ENCODE measurements at places on chromosomes 2 and 18. TPM values are rescaled to one million over a fixed set of nuclear protein-coding genes. Genes with fewer than 3 reads are reported as not detected.
A peak's percentile ranks its signal among the peaks of the same experiment; 100 is the strongest.

- no peak for DNase-seq
Observed at GRCh38 chr2:37080266-37080665, 3.9 kb downstream of the HEATR5B start.

DNA sequence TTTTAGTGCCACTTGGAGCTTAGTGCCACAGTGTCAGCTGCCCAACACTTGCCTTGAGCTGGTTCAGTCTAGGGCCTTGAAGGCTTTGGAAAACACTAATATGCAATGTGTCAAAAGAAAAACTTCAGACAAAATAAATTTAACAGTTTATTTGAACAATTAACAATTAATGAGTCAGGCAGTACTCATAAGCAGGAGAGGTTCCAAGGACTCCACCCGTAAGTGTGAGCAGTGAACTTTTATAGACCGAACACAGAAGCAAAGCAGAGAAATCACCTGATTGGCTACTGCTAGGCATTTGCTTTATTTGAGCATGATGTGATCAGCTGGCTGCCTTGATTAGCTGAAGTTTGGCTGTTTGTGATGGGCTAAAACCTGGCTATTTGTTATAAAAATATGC, 49.5 kb upstream of the TBC1D8 start:
- peak; percentile 36 for DNase-seq

Gene CNGA3
- not detected for total RNA-seq

- DNase-seq = no peak
Observed at GRCh38 chr2:81835321-81836000, 1530.9 kb upstream of the LRRTM1 start.

DNA sequence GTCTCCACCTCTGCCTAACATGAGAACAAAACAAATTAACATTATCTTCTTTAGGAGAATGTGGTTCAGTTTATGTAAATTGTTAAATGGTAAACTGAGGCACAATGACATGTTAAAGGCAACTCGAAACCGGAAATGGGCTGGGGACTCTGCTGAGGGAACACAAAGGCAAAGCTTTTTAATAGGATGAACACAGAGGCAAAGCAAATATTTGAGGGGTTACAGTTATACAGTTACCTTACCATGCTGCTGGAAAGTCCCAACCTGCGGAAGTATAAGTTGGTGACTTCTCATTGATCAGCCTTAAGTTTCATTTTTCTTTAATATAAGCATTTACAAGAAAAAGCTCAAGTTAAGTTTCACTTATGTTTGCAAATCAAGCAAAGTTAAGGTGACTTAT, 195.0 kb downstream of the DLGAP1 start:
- no peak for DNase-seq

GRCh38 chr2:13141315-13141714, 424.6 kb downstream of the TRIB2 start:
- DNase-seq = no peak

Gene CFC1
- total RNA-seq = not detected

DNA sequence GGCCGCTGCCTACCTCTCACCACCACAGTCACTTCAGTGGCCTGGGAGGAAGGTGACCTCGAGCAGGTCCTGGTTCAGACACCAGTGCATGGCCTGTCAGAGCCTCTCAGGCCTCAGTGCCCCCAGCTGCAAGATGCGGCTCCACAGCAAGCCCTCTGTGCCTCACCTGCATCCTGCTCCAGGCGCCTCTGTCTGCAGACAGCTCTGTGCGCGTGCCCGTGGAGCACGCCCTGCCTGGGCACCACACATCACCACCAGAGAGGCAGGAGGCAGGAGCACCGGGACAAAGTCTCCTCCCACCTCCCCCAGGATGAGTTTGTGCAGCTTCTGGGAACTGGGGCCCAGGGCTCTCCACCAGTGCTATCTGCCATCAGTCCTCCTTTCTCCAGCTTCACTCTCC, 98.7 kb downstream of the TFCP2L1 start:
- no peak for DNase-seq

Gene NT5DC4
- not detected for total RNA-seq

- DNase-seq = peak; percentile 39
Observed at GRCh38 chr18:75727456-75727855, 300.0 kb upstream of the SMIM21 start.

GRCh38 chr2:97698530-97698929, 14.8 kb upstream of the ZAP70 start:
- DNase-seq = no peak

Gene PPM1G
- total RNA-seq = 63.9 TPM

Gene CCDC148
- total RNA-seq = 0.32 TPM

Gene HMSD
- total RNA-seq = 1.3 TPM

GRCh38 chr2:225867071-225867470, 467.6 kb downstream of the NYAP2 start:
- no peak for DNase-seq

DNA sequence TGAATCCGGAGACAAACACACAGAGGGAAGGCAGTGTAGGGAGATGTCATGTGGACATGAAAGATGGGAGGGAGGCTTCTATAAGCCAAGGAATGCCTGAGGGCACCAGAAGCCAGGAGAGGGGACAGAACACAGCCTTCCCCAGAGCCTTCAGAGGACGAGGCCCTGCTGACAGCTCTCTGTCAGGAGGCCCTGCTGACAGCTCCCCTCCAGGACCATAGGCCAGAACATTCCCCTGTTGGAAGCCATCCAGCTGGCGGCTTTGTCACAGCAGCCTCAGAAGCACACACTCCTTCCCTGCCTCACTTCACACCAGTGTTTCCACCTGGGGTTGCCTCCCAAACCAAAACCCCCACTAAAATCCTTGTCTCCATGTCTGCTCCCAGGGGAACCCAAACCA, 171.3 kb upstream of the ID2 start:
- no peak for DNase-seq

DNA sequence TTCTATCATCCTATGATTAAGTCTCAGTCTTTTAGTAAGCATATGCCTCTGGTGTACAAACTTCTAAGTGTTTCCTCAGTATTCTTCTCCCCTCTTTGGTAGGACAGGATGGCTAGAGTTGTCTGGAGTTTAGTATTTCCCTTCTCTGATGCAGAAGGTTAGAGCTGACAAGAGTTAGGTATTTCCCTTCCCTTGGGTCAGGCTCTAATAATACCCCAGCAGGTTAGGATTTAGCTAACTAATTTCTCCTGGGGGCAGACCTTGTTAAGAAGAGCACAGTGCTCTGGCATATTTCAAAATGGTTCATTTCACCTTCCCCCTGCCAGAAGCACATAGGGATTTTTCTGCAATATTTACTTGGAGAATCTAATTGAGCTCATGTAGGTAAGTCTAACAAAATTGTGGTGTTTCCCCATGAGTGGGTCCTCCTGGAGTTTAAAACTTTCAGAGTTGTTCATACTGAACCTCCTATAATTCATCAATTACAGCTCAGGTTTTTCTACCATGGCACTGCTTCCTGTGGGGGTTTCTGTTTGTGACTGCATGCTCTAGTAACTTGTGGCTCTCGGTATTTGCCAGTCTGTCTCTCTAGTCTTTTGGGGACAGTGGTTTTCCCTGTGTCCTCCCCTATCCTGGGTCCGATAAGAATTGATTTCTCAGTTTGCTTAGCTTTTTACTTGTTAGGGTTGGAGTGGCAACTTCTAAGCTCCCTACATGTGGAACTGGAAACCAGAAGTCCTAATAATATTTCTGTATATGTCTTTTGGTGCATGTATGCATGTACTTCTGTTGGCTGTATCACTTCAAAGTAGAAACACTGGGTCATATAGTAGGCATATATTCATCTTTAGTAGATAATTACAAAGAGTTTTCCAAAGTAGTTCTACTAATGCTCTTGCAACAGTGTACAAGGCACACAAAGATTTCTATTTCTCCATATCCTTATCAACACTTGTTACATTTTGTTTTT, 77.7 kb downstream of the GDF7 start:
- no peak for DNase-seq

DNA sequence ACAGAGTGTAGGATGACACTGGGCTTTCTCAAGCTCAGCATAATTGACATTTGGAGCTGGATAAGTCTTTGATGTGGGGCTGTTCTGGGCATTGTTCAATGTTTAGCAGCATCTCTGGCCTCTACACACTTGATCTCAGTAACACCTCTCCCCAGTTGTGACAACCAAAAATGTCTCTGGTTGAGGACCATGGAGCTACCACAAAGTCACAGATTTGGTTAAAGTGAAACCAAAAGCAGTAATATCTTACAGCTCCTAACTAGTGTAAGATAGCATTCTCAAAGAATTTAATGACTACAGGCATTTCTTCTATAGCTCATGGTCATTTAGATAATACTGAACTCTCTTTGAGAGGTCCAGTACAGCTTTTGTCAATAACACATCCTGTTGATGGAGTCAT, 23.4 kb upstream of the PAX3 start:
- no peak for DNase-seq

GRCh38 chr18:74290794-74291471, 830 bp downstream of the CYB5A start:
- DNase-seq = no peak

Gene ICA1L
- total RNA-seq = 4.8 TPM

DNA sequence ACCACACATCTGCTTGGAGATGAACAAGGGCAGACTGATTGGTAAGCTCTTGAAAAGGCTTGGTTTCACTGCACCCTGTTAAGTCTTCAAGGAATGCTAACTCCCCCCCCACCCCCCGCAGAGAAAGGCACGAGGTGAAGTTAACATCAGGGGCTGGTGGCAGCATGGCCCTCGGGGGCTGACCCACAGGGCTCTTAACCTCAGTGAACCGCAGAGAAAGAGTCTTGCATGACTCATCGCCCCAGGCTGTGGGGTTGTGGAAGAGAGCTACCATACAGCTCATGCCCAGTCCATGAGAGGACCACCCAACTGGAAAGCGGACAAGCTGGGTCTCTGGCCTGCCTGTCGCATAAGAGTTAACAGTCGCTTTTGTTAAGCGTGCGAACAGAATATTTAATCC, 10.6 kb upstream of the CEP68 start:
- DNase-seq = peak; percentile 60

- no peak for DNase-seq
Observed at GRCh38 chr2:20436716-20437470, 10.0 kb upstream of the RHOB start.

- DNase-seq = peak; percentile 68
Observed at GRCh38 chr2:164896634-164897355, 55.2 kb upstream of the COBLL1 start.

DNA sequence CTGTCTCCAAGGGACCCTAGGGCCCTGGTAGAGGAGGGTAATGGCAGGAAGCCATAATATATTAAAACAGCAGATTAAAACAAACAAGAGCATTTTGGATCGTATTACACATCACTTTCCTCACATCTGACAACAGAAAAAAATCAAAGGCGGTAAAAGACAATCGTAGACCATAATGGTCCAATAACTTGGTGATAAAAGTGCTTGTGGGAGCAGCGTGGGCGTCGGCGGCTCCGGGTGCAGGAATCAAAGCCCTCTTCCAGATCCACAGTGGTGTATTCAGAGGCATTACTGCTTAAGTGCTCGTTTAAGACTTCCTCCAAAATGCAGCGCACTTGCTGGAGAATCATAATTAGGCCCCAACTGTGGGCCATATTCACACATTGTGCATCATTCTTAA, 68.0 kb downstream of the FECH start:
- no peak for DNase-seq

DNA sequence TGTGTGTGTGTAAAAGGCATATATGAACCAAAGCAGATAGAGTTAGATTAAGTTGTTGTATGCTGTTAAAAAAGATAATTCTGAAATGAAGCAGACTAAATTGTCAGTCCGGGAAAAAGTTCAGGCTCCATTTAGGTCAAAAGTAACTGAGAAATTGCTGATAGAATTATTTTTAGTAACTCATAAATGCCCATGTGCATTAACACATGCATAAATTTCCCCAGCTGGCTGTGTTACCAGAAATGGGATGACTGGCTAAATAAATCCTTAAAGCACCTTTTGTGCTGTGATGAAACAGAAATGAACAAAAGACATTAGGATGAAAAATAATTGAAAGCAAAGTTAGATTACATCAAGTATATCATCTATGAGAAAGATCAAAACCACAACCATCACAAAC, 111.3 kb downstream of the NYAP2 start:
- peak; percentile 18 for DNase-seq

Gene CYRIA
- 0.43 TPM for total RNA-seq

Gene C1QL2
- not detected for total RNA-seq

Gene CCDC138
- total RNA-seq = 9.1 TPM

Data from fibroblast of villous mesenchyme (primary cell).